ENCODE measurements at places on chromosomes 2 and 18.

- no peak for ATAC-seq
These were observed 518.4 kb upstream of the DCC start for GRCh38 chr18:51821610-51822009.

GRCh38 chr2:70827388-70827787 lies 7.0 kb upstream of the CLEC4F start:
- ATAC-seq, result no peak

DNA sequence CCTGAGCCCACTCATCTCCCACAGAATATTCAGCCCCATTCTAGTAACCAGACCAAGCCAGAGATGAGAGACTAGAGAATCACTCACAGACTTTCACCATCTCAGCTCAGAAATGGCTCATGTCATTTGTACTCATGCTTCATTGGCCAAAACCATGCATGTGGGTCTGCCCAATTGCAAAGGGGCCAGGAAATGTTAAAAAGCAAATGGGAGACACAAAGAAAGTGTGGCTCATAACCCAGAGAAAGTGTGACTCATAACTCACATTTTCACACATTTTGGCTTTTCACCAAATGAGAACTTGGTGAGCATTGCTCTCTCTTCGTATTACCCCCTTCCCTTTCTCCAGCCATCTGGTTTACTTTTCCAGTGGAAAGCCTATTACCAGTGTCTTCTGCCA lies 66.2 kb downstream of the MDH1 start:
- ATAC-seq, result peak; percentile 78

GRCh38 chr2:460861-461260 lies 173.0 kb upstream of the ALKAL2 start:
- peak; percentile 46 for ATAC-seq

- no peak for ATAC-seq
These were observed 4.2 kb downstream of the GDF7 start for GRCh38 chr2:20671036-20671735.

- peak; percentile 14 for ATAC-seq
These were observed 1.4 kb upstream of the MALT1 start for GRCh38 chr18:58669731-58670378.

DNA sequence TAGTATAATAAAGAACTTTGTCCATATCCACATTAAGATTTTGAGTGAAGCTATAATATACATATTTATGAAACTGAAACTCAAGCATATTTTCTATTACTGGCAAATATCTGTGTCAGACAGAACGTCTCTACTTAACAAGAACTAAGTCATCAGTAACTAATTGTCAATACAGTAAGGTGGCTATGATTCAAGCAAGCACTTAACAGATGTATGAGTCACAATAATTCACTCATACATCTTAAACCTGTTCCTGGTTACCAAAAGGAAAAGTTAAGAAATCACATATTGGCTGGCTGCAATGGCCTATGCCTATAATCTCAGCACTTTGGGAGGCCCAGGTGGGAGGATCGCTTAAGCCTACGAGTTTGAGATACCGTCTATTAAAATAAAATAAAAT lies 96.0 kb downstream of the SOS1 start:
- peak; percentile 99 for ATAC-seq

- no peak for ATAC-seq
These were observed 692.3 kb downstream of the LRP1B start for GRCh38 chr2:141438536-141438935.

DNA sequence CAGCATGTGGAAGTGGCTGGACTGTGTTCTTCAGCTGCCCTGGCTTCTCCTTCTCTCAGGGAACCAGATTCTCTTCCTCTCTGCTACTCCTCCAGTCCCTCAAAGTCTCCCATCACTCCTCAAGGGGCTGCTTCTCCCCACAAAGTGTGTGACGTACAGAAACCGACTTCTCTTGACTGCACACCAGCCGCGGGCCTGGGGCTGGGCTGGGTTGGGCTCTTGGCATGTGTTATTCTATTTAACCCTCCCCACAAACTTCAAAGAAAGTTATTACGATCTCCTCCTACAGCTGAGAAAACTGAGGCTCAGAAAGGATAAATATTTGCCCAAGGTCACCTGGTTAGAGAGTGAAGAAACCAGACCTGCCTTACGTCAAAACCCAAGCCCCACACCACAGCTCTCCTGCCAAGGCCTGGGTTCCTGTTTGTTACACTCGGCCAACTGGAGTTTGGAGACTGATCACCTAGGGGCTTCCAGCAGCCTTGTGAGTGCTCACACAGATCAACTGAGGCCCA lies 269.0 kb downstream of the TFCP2L1 start:
- no peak for ATAC-seq

DNA sequence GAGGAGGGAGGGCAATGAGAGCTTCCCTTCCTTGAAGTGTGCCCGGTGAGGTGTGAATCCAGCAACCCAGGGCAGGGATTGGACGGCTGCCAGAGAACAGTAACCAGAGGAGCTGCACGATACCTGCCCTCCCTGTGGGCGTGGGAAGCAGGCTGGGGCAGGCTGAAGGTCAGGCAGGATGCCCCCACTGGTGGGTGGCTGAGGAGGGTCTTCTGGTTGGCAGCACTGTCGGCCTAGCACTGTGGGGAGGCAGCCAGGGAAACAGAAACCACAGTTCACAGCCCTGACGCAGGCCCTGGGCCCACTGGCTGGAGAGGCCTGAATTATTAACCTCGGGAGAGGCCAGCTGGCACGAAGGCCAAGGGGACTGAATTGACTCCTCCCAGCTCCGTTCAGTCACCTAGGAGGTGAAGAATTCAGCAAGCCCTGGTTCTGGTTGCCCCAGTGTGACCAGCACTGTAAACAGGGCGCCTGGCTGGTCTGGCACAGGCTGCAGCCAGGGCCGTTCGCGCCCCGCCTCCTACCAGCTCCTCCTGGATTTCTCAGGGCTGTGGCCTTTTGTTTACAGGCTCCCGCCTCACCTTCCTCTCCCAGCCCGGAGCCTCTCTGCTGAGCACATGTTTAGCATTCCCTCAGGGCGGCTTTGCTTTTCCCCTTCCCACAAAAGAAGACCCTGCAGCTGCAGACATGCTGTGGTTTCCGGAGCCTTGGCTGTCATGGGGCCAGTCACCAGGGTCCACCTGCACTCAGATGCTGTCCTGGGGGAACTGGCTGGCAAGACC lies 97.8 kb downstream of the B3GNT2 start:
- no peak for ATAC-seq

DNA sequence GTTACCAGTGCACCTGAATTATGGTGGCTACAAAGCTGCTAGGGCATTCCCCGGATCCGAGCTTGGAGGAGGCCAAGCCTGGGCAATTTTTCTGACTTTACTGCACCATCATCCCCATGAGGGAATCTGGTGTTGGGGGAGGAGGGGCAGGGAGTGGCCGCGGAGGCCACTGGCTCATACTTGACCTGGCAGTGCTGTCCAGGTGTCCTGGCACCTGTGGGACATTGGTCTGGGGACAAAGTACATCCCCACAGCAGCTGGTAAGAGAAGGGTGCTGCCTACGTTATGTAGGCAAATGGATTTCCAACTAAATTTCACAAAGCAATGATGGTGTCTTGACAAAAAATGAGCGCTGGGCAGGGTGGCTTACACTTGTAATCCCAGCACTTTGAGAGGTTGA lies 48.3 kb downstream of the KLHL29 start:
- no peak for ATAC-seq

DNA sequence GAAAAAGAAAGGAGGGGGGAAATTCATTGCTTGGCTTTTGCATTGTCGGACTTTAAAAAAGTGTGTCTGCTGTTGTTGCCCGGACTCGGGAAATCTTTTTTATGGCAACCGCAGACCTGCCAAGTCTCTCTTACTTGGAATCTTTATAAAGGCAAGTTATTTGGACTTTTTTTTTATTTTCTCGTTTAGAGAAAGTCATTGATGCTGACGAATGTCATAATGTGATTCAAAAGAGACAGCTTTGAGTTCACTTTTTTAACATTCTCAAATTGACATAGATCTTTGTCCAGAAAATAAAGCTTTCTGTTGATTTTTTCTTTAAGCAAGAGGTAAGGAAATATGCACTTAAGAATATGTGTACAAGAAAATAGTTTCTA lies 651 bp upstream of the ZNF521 start:
- ATAC-seq, result no peak

- no peak for ATAC-seq
These were observed 18.5 kb downstream of the DHRS9 start for GRCh38 chr2:169087757-169088379.

- peak; percentile 59 for ATAC-seq
These were observed 136.0 kb downstream of the INSIG2 start for GRCh38 chr2:118223992-118224894.

DNA sequence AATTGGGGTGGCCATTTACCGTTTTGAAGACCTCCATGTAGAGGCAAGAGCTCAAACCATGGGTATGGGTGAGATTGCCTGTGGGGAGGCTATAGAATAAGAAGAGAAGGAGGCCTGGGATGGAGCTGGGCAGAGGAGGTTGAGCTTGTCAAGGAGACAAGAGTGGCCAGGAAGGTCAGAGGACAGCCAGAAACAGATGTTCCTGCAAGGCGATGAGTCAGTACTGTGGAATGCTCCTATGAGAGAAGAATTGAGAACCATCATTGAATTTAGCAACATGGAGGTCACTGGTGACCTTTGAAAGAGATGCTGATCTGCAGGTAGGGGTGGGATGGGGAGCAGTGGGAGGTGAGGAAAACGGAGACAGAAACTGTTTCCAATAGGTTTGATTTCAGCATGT lies 3.5 kb downstream of the ACSL3 start:
- ATAC-seq, result no peak

DNA sequence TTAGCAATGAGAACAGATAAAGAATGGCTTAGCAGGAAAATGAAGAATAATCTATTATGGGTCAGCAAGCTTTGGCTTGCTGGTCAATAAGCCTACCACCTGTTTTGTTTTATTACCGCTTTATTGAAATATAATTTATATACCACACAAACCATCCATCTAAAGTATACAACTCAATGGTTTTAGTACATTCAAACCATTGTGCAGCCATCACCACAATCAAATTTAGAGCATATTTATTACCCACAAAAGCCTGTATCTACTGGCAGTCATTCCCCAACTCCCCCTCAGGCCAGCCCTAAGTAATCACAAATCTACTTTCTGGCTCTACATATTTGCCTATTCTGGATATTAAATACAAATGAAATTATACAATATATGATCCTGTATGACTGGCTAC lies 17.2 kb downstream of the PPP3R1 start:
- ATAC-seq, result no peak

- ATAC-seq, result peak; percentile 64
These were observed 32.5 kb downstream of the R3HDM1 start for GRCh38 chr2:135563793-135564192.

DNA sequence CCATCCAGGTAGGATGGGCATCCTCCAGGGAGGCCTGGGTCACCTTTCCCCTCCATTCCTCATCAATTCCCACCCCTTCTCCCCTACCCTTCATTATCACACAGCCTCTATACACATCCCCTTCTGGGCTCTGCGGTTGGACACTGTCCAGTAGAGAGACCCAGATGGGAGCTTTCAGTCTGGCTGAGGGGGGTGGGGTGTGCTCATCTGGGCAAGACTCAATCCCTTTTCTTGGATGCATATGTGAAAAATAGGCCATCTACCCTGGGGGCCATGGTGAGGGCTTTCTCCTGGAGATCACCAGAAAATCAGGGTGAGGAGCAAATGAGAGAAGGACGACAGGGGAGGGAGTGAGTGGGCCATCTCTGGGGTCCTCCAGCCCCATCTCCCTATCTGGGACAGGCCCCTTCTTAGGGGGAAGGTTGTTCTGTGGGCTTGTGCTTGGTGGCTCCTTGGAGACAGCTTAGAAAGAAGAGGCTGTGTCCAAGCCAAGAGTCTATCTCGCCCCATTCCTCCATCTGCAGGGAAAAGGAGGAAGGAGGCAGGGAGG lies 160.1 kb downstream of the DYSF start:
- no peak for ATAC-seq

DNA sequence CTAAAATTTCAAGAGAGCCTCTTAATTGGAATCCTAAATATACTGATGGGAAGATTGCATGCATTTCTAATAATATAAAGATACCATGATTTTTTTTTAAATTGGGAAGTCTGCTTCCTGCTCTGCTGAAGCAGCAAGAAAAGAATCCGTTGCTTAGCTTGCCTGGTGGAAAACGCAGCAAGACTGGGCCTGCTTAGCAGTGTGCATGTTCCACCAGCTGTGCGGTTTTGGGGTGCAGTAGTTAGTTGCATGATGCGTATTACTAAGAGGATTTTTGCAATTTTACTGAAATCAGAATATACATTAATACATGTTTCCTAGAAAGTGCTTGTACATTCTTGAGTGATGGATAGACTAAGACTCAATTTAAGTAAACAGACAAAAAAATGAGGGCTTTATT lies 319.9 kb downstream of the CMPK2 start:
- ATAC-seq, result no peak

- ATAC-seq, result no peak
These were observed 8.3 kb downstream of the ZNF385B start for GRCh38 chr2:179853108-179853507.

DNA sequence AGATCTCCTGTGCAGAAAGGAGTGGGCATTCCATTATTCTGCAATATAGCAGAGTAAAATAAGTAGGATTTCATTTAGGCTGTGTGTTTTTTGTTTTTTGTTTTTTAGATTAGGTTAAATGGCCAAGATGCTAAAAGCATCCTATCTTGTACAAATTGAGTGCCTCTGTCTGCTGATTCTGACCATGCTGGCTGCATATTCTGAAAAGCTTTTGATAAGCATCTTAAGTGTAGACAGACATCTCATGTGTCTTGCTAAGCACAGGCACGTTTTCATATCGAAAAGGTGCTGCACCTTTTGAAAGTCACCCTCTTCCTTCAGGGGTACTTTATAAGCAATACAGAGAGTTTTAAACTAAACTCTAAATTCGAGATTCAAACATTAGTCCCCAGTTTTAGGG lies 74.0 kb upstream of the BCL11A start:
- no peak for ATAC-seq

DNA sequence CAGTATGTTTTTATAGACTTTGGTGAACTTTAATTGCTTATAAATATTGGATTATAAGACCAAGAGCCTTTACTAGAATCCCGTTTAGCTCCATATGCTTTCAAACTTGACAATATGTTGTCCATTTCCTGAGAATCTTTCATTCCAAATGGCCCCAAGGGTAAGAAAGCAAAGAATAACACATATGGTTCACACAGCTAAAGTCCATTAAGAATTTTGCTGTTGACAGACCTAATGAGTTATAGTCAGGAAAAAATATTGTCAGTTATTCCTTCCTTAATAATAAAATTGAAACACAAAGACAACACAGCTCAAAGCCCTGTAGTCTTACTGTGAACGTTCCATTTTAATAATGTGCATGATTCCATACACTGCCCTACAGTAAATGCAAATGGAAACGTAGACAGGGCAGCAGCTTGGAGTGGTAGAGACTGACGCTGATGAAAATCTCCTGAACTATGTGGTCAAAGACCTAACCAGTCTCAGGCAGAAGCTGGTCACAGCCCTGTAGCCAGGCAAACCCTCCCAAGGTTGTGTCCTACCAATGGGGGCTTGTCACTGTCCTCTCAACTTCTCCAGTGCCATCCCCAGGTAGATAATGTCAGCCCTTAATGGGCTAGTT lies 49.0 kb upstream of the ATIC start:
- no peak for ATAC-seq

GRCh38 chr18:13382366-13382953 lies 163.9 kb downstream of the LDLRAD4 start:
- peak; percentile 45 for ATAC-seq

GRCh38 chr18:68916734-68917133 lies 118.9 kb downstream of the CCDC102B start:
- no peak for ATAC-seq
